ENCODE measurements at places on chromosomes 7 and 10. TPM values are rescaled to one million over a fixed set of nuclear protein-coding genes. Genes with fewer than 3 reads are reported as not detected.
A peak's percentile ranks its signal among the peaks of the same experiment; 100 is the strongest.

GRCh38 chr10:101282947-101283346, 53.7 kb upstream of the LBX1 start:
- no peak for DNase-seq

- DNase-seq, result no peak
These were observed 188.0 kb downstream of the GRID1 start for GRCh38 chr10:86178401-86179152.

OAT gene
- 51.5 TPM for total RNA-seq

- DNase-seq, result peak; percentile 73
These were observed at the start of gene CPED1 for GRCh38 chr7:120988591-120989256. CPED1 (plus strand) TSS chr7:120988711; CDS start chr7:120989622, 911 bp downstream.

DNA sequence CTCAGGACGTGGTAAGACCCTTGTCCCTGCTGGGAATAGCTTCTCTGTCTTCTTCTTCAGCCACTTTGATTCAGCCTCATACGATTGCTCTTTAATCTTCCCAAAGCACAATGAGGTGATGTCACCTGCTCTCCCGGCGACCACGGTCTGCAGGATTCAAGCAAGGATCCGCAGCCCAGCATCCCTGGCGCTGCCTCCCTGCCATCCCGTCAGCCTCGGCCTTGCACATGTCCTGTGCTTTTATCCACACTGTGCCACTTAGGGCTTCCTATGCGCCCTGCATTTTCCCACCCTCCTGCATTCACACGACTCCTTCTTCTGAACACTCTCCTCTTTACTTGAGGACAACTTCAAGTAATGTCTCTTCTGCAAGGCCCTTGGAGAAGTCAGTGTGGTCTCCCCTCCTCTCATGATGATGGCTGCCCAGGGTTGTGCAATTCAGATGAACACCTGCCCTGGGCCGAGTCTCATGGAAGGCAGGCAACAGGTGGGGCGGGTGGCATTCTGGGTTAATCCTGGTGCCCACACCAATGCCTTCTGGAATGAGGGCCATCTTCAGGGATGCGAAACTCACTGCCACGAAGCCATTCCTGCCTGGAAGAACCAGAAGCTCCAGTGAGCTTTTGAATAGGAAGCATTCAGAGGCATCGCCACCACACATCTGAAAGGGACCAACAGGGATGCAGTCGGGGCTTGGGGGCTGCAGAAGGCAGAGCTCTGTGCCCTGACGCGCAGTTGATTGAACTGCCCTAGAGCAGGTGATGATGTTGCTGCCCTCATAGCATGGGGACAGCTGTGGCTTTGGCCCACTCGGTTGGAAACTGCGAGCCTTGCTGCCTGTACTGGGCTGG, 287.5 kb downstream of the GLRX3 start:
- no peak for DNase-seq

GRCh38 chr7:152544971-152545619, 109.3 kb upstream of the KMT2C start:
- no peak for DNase-seq

Data from transverse colon (tissue), 4 donors.